ENCODE measurements at places on chromosomes 1 and 21. TPM values are rescaled to one million over a fixed set of nuclear protein-coding genes. Genes with fewer than 3 reads are reported as not detected.

The PDPN gene
- total RNA-seq, result 10.4 TPM

The ETNK2 gene
- 9.5 TPM for total RNA-seq

The AGMAT gene
- total RNA-seq, result 0.57 TPM

The CLDN17 gene
- total RNA-seq, result not detected

The VAV3 gene
- 15.3 TPM for total RNA-seq

The GJA4 gene
- total RNA-seq, result 1.2 TPM

The PRAMEF17 gene
- total RNA-seq, result not detected

DNA sequence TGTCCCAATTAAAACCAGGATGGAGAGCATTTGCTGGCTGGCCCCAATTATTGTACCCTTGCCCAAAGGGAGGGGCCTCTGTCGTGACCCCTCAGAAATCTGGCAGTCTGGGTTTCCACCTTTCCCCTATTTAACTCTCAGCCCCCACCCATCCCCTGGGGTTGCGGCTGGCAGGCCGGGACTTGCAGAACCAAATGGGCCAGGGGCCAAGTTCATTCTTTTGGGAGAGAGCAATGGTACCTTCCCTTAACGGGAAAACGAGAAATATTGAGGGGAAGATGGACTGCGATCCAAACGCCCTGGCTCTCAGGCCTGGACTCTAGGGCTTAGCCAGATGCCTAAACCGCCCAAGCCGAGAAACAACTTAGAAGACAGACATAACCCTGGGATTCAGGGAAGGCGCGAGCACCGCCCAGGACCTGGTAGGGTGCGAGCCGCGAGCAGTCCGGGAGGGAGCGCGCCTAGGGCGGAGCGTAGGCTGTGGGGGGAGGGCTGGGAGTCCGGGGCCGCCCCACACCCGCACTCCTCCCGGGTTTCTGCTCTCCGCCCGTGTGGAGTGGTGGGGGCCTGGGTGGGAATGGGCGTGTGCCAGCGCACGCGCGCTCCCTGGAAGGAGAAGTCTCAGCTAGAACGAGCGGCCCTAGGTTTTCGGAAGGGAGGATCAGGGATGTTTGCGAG lies at the start of gene SLC27A3:
TSS of gene SLC27A3 (plus strand) at position 628 of the 678 bp plus-strand sequence. CDS start 91 bp downstream, outside the sequence.
- peak within 1 kb of the TSS; percentile 78 for H3K27ac ChIP-seq
- no peaks in the 10 kb centered on the region for H3K36me3 ChIP-seq
- H3K4me3 ChIP-seq, result peak within 1 kb of the TSS; percentile 70

DNA sequence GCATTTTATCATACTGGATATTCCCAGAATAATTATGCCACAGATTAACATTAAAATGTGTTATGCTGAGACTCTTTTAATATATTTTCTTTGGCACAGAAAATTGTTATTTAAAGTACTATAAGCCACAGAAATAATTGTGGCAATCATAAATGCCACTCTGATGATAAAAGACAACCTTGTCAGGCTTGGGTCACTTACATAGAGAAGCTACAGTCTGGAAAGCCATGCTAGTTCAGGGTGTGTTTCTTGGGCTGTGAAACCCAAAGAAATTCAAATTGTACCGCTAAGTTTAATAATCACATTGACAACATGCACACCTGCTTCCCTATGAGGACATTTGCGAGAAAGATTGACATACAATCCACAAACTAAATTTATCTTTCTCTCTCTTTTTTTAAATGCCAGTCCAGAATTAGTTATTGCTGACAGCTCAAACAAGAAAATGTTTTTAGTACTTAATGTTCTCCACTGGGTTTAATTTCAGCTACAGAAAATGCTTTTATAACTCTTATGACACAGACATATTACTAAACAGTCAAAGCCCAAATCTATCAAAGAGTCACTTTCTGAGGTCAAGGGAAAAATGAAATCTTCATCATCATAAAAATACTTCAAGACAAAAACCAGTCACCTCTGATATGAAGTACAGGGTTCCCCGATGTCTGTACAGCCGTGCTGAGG lies 38.7 kb downstream of the TTC13 start:
- H3K4me3 ChIP-seq, result no peak overlapping the region
- no peaks in the 10 kb centered on the region for H3K27me3 ChIP-seq
- H3K27ac ChIP-seq, result no peak overlapping the region

GRCh38 chr1:214363386-214363785 lies 82.4 kb downstream of the SMYD2 start:
- H3K36me3 ChIP-seq, result no peaks in the 10 kb centered on the region
- no peaks in the 10 kb centered on the region for H3K4me1 ChIP-seq
- H3K27me3 ChIP-seq, result no peaks in the 10 kb centered on the region
- no peak overlapping the region for H3K27ac ChIP-seq
- DNase-seq, result no peak
- H3K4me3 ChIP-seq, result no peak overlapping the region

GRCh38 chr1:172997941-172998361 lies 52.8 kb downstream of the TNFSF18 start:
- H3K36me3 ChIP-seq, result no peaks in the 10 kb centered on the region
- H3K27me3 ChIP-seq, result no peaks in the 10 kb centered on the region
- H3K4me3 ChIP-seq, result no peak overlapping the region
- DNase-seq, result no peak
- no peak overlapping the region for H3K27ac ChIP-seq
- no peaks in the 10 kb centered on the region for H3K4me1 ChIP-seq

GRCh38 chr1:247228133-247228532 lies 27.7 kb upstream of the VN1R5 start:
- no peaks in the 10 kb centered on the region for H3K36me3 ChIP-seq
- no peak for DNase-seq
- H3K4me1 ChIP-seq, result no peaks in the 10 kb centered on the region
- no peak overlapping the region for H3K27ac ChIP-seq
- H3K4me3 ChIP-seq, result no peak overlapping the region

DNA sequence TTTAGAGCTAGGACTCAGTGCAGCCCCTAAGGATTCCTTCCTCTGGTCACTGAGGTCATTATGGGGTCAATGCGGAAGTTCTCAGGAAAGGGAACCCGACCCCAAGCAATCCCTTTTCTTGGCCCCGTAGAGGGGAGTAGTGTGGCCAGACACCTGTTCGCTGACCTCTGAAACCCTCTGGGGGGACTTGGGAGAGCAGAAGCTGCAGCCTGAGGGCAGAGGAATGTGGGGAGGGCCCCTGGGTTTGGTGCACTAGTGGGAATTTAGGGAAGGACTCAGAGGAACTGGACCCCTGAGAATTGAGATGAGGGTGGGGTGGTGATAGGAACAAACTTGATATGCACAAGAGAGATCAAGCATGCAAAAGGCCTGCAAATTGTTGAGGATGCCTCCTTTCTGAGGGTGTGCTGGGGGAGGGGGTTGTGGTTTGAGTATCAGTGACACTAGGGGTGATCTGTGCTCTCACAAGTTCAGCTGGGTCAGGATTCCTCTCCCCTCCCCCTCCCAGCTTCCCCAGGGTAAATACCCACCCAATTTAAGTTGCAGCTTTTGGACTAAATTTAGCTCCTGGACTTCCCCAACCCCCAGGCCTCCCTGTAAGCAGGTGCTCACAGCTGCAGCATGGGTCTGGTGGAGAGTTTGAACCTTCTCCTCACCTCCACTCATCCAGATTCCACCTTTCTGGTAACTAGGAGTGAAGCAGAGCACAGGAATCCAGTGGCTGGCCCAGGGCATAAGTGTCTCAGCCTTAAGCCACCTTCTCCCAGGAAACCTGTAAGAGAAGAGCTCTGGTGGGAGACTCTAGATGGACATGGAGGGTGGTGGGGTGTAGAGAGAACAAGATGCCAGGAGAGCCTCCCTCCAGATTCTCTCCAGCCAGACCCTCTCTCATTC lies 13.5 kb downstream of the ADAMTSL4 start:
- peak; percentile 66 for DNase-seq
- no peaks in the 10 kb centered on the region for H3K27me3 ChIP-seq
- H3K4me3 ChIP-seq, result no peak overlapping the region
- H3K27ac ChIP-seq, result peak overlapping the region; percentile 96

DNA sequence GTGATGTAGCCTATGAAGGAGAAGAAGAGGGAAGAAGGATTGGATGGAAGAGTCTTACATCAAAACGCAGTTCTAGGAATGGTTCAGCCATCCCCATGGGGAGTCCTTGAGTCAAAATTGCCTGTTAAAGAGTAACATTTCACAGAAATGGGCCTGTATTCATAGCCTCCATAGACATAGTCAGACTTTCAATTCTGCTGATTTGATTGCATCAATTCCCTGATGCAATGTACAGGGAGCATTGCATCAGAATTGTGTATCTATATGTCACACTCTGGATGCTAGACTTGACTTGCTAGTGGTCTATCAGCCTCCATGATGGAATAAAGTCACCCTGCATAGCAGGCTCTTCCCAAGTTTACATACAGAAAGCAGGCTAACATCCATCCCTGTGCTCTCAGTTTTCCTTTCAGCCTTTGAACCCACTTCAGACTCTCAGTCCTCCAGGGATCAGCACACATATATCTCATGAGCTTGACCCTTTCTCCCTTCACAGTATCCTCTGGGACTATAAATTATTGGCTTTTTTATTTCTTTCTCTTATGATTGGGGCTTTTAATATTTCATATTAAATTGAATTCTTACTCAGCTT lies 1111.7 kb upstream of the B3GALT2 start:
- no peaks in the 10 kb centered on the region for H3K36me3 ChIP-seq
- H3K4me3 ChIP-seq, result no peak overlapping the region
- DNase-seq, result no peak

DNA sequence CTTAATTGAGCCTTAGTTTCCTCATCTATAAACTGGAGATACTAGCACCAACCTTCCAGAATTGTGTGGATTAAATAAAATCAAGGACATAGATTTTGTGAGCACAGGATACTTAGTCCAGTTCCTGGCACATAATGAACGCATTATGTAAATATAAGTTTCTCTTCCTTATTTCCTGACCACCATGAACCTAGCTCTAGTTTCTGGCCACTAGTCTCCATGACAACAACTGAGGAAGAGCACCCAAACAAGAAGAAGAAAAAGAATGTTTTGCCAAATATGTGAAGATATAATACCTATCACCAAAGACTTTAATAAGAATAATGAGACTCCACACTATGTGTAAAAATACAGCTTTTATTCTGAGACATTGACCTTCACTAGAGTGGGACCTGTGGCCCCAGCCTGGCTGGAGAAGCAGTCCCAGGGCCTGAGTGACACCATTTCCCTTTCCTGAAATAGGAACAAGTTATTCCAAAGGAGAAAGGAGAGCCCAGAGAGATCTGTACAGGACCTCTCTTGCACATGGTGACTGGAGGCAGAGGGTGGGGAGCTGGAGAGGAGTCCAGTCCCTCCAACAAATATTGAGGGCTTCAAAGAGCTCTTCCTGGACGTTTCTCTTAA lies 940 bp upstream of the USF1 start:
- H3K27me3 ChIP-seq, result no peaks in the 10 kb centered on the region
- H3K36me3 ChIP-seq, result peaks cover 13% of the 10 kb centered on the region
- no peak for DNase-seq
- no peak overlapping the region for H3K4me3 ChIP-seq
- H3K4me1 ChIP-seq, result peaks cover 6% of the 10 kb centered on the region

DNA sequence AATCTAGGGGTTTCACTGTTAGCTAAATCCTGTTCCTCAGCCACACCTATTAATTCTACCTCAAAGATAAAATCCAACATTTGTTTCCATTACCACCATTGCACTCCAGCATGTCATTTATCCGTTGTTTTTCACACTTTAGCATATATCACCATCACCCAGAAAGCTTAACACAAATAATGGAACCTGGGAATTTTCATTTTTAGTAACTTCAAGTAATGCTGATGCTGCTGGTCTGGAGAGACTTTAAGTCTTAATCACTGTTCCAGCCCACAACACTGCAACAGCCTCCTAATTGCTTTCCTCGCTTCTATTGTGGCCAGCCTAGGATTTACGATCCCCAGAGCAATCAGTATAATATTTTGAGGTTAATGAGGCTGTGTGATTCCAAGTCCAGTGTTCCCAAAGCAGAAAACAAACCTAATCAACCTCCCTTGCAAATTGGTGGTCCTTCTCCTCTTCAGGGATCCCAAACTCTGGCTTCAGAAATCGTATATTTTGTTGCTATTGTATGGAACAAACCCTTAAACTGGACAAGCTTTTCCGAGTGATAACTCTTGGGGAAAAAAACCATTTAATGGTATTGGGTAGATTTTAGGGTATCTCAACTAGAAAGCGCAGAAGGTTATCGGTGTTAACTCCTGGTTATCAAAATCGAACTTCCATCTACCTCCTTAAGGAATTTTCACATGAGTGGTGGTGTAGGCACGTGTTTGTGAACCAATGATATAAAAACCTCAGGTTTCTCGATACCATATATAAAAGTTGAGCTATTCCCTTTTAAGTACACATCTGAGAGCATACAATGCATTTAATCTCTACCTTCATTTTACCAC lies 50.0 kb upstream of the BOLA1 start:
- no peak overlapping the region for H3K27ac ChIP-seq
- no peak for DNase-seq
- H3K36me3 ChIP-seq, result no peaks in the 10 kb centered on the region
- H3K27me3 ChIP-seq, result no peaks in the 10 kb centered on the region

GRCh38 chr1:13725714-13726175 lies 25.8 kb downstream of the PRDM2 start:
- no peak overlapping the region for H3K4me3 ChIP-seq
- H3K27ac ChIP-seq, result no peak overlapping the region
- H3K36me3 ChIP-seq, result no peaks in the 10 kb centered on the region
- no peaks in the 10 kb centered on the region for H3K4me1 ChIP-seq
- H3K27me3 ChIP-seq, result no peaks in the 10 kb centered on the region
- peak; percentile 20 for DNase-seq

DNA sequence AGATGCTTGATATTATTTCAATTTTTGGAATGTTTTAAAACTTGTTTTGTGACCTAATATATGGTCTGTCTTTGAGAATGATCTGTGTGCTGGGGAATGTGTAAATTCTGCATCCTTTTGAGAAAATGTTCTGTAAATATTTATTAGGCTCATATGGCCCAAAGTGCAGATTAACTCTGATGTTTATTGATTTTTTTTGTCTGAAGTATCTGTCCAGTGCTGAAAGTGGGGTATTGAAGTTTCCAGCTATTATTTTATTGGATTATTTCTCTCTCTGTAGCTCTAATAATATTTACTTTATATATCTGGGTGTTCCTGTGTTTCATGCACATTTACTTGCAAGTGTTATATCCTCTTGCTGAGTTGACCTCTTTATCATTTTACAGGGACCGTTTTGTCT lies 1397.2 kb downstream of the PLA2G4A start:
- no peaks in the 10 kb centered on the region for H3K27me3 ChIP-seq
- no peak overlapping the region for H3K27ac ChIP-seq
- no peaks in the 10 kb centered on the region for H3K4me1 ChIP-seq
- H3K36me3 ChIP-seq, result no peaks in the 10 kb centered on the region

DNA sequence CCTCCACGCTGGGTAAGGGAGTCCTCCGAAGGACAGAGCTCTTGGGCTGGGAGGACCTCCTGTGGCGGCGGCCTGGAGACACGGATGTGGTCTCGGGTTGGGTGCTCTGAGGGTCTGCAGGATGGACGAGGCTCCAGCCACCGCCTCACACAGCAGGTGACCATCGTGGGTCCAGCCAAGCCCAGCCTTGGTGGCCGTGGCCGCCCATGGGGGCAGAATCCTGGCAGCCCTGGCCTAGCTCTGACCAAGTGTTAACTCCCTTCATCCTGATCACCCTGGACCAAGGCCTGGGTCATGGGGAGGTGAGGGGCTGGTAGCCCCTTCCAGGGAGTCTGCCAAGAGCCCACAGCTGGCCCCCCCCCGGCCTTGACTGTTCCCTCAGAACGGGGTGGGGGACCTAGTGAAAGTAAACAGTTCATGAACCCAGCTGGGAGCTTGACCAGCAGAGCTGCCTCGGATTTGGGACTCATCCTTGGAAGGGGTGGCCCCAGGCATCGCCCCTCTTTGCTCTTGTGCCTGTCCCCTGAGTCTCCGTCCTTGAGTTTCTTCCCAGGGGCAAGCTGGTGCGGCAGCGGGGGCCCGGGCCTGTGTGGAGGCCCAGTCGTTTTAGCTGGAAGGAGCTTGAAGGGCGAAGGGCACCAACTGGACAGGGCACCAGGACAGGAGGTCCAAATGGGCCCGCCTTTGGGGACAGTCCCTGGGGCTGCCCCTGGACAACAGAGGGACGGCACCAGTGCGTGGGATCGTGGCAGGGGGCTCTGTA lies 17.8 kb downstream of the ARHGEF16 start:
- no peaks in the 10 kb centered on the region for H3K4me1 ChIP-seq
- no peak overlapping the region for H3K27ac ChIP-seq
- H3K4me3 ChIP-seq, result no peak overlapping the region
- DNase-seq, result no peak
- no peaks in the 10 kb centered on the region for H3K27me3 ChIP-seq

Data from pancreas (tissue), 10 donors.